ENCODE measurements at places on chromosomes 1 and 21.
A peak's percentile ranks its signal among the peaks of the same experiment; 100 is the strongest.

GRCh38 chr1:151457911-151458801, 1.1 kb downstream of the POGZ start:
- DNase-seq: peak; percentile 77

DNA sequence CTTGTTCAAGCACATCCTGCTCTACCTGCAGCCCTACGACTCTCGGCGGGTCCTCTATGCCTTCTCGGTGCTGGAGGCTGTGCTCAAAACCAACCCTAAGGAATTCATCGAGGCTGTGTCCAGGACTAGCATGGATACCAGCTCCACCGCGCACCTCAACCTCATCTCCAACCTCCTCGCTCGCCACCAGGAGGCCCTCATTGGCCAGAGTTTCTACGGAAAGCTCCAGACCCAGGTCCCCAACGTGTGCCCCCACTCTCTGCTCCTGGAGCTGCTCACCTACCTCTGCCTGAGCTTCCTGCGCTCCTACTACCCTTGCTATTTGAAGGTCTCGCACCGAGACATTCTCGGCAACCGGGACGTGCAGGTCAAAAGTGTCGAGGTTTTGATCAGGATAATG, 74.3 kb upstream of the MORC3 start:
- no peak for DNase-seq

DNA sequence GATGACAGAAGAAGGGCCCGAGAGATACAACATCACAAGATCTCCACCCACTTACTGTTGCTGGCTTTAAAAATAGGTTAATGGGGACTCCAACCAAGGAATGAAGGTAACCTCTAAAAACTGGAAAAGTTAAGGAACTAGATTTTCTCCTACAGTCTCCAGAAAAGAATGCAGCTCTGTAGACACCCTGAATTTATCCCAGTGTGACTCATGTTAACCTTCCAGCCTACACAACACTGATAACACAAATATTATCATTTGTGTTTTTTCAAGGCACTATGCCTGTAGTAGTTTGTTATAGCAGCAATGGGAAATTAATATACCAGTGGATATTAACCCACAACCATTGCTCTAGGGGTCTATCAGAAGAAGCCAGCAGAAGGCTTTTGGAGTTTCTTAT, 730.7 kb upstream of the ZP4 start:
- no peak for DNase-seq

- no peak for DNase-seq
Observed at GRCh38 chr1:147389532-147390184, 147.2 kb downstream of the CHD1L start.

- no peak for DNase-seq
Observed at GRCh38 chr1:208231881-208232661, 12.1 kb downstream of the PLXNA2 start.

DNA sequence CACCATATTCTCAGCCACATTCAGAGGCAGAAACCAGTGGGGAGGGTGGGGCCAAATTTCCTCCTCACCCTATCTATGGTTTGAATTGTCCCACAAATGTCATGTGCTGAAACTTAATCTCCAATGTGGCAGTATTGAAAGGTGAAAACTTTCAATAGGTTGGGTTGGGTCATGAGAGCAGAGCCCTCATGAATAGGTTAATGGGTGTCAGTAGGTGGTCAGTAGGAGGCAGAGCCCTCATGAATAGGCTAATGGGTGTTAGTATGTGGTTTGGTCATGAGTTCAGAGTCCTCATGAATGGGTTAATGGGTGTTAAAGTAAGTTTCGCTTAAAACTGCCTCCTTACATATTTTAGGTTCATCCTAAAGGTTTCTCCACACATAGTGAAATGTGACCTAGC, 170.0 kb downstream of the FCRL5 start:
- DNase-seq: no peak

All from stimulated activated CD4-positive, alpha-beta T cell treated with anti-CD3 and anti-CD28 coated beads, Interleukin-4, amount 100 ng/mL, for 4 hours (primary cell).